ENCODE measurements at places on chromosomes 4 and X.
A peak's percentile ranks its signal among the peaks of the same experiment; 100 is the strongest.

GRCh38 chr4:121050300-121050699 is 22.0 kb downstream of the NDNF start:
- no peak for DNase-seq

- peak; percentile 53 for DNase-seq
Observed at GRCh38 chr4:7854216-7854615, 85.4 kb downstream of the AFAP1 start.

DNA sequence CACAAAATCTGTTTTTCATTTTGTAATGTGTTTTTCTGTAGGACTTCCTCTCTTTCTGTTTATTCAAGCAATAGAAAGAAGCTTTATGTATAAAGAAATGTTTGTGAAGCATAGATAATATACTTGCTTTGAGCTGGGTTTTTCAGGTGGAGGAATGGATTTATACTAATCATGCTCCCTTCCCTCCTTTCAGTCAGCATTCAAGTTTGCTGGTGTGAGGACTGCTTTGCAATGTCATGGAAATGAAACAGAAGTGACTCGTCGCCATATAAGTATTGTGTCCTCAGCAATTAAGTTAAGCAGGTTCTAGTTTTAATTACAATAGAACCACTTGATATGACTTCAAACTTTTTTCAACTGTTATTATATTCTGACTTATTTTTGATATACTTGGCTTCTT is 1447.1 kb downstream of the PCDH19 start:
- no peak for DNase-seq

DNA sequence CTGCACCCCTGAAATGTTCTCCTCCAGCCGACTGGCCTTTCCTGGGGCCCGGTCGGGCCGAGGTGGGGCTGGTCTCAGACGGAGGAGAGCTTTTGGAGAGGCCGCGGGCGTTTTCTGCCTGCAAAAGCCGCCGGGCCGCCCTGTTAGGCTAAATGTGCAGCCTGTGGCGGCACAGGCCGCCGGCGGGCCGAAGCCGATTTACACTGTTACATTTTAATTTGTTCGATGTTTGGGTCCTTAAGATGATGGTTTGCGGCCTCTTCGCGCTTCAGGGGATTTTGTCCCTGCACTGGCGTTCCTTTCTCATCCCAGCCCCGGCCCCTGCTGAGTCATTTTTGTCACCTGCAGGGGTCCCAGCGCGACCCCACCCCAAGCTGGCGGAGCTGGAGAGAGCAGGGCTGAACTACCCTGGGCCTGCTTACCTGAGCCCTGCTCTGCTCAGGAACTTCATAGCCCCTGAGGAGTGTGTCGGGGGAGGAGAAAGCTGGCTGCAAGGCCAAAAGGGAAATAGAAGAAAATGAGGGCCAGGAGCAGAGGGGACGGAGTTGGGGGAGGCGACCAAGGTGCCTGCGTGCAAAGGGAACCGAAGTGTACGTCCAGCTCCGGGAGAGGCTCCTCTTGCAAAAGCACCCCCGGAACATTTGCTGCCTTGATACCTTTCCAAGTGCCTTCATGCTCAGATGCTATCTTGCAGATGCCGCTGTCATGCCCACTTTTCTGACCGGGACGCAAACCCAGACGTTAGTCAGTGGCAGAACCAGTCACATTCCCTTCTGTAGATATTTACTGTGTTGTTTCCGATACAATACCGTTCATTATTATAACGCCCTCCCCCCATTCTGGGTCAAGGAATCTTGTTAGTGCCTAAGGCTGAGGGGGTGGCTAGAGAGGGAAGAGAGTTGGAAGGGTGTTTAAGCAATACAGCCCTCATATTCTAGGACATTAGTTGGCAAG is 977 bp upstream of the RBBP7 start:
- DNase-seq: no peak

GRCh38 chr4:101730291-101731117 is 60.0 kb upstream of the BANK1 start:
- DNase-seq: no peak

GRCh38 chr4:152363086-152363485 is 172.8 kb downstream of the FBXW7 start:
- DNase-seq: no peak

GRCh38 chr4:99529228-99529627 is 18.4 kb downstream of the C4orf17 start:
- DNase-seq: no peak

- DNase-seq: peak; percentile 21
Observed at GRCh38 chrX:110407910-110408545, 49.4 kb downstream of the RTL9 start.

- DNase-seq: no peak
Observed at GRCh38 chrX:18348047-18348446, 6.4 kb downstream of the SCML2 start.
